ENCODE measurements at places on chromosomes 13 and 19.

DNA sequence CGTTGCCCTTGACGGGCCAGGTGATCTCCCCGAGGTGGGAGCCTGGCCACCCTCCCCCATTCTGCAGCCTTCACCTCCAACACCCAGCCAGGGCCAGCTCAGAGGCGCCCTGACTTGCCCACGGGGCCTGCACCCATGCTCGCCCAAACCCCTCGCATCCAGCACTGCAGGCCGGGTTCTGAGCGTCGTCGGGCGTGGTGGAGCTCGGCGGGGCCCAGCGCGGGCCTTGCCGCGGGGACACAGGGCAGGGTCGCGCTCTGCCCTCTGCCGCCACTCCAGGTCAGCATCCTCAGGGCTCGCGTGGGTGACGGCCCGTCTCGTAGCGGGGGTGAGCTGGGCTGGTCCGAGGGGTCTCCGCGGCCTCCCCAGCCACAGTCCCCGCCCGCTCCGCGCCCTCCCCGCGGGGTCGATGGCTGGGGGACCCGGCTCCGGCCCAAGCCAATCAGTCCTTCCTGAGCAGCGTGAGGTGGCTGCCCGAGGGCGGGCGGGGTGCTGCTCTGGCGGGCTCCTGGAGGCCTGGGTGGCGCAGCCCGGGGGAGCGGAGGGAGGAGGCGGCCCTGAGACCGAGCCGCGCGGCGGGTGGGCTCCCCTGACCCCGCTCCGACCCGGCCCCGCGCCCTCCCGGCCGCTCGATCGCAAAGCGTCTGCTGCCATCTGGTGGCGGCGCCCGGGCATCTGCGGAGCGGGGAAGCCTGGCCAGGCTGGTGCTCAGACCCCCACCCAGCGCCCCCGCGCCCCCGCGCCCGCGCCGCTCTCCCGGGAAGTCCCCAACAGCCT, 61.4 kb downstream of the CCNE1 start:
- peak; percentile 83 for DNase-seq

GRCh38 chr19:49844138-49845095, 6.5 kb upstream of the PTOV1 start:
- DNase-seq, result no peak

DNA sequence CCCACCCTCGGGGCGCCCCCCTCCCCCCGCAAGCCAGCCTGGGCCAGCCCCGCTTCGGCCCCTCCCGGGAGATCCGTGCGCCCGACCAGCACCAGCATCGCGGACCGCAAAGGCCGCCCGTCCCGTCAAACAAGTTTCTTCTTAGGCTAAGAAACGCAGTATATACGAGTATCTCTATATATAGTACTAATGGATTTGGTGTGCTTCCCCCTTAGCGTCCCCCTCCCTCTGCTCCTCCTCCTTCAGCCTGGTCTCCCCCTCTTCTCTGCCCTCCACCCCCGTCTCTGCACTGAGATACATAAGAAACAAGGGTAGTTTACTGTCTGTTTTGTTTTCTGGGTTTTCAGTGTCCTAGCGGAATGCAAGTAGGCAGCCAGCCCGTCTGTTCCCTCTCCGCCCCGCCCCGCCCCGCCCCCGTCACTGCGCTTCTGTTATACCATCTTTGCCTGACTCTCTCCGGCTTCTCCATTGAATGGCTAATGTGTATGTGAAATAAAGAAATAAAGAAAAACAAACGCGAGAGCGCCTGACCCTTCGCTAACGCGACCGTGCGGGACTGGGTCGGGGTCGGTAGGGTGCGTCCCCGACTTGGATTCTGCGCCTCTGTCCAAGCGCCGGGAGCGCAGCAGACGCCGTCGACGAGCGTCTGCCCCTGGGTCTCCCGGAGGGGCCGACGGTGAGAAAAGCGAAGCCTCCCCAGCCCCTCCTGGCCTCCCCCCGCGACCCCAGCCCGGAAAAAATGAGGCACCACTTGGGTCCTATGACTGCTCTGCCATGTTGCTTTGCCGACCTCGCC, 4.2 kb downstream of the LYL1 start:
- no peak for DNase-seq

- DNase-seq, result no peak
These were observed 34.1 kb downstream of the INSR start for GRCh38 chr19:7260161-7260560.

GRCh38 chr19:4556597-4557127, 2.8 kb downstream of the SEMA6B start:
- peak; percentile 90 for DNase-seq

DNA sequence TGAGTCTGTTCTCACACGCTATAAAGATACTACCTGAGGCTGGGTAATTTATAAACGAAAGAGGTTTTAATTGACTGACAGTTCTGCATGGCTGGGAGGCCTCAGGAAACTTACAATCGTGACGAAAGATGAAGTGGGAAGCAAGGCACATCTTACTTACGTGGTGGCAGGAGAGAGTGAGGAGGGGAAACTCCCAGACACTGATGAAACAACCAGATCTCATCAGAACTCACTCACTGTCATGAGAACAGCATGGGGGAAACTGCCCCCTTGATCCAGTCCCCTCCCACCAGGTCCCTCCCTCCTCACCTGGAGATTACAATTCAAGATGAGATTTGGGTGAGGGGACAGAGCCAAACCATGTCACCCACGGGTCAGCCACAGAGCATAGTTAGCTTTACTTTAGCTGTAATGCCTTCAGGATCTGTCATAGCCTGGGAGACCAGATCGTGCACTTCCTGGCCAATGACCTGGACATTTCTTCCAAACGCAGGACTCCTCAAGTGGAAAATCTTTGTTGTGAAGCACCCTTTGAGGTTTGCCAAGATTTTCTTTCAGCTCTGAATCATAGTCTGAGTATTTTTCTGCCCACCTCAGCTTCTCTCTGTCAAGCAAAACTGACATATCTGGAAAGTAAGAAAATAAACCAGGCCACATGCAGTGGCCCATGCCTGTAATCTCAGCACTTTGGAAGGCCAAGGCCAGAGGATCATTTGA, 25.2 kb upstream of the HIF3A start:
- no peak for DNase-seq

DNA sequence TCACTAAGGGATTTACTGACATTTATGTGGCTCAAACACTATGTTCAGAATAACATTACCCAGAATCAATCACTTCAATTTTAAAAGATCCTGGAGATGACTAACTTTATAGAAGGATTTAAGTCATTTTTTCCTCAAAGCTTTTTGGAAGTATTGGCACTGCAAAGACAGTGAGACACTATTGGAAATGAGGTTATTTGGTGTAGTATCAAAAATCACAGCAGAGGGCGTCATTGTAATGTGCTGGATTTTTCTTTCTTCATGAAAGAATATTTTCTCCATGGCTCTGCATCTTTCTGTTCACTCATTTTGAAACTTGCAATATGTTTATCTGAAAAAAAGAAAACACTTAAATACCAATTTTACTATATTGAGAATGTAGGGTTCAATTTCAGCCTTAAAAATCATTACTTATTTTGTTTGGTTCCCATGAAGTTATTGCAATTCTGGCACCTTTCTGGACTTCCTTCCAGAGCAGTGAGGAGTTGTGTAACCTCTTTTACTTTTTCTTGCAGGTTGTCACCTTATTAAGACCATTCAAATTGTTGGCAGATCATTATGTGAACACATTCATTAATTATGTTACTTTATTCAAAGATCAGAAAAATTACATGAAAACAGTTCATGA, 3.7 kb upstream of the CSNK1A1L start:
- DNase-seq, result peak; percentile 11

GRCh38 chr13:79918620-79919019, 422.3 kb downstream of the SPRY2 start:
- no peak for DNase-seq

GRCh38 chr19:27793128-27793643, 1419.8 kb downstream of the UQCRFS1 start:
- DNase-seq, result peak; percentile 78

DNA sequence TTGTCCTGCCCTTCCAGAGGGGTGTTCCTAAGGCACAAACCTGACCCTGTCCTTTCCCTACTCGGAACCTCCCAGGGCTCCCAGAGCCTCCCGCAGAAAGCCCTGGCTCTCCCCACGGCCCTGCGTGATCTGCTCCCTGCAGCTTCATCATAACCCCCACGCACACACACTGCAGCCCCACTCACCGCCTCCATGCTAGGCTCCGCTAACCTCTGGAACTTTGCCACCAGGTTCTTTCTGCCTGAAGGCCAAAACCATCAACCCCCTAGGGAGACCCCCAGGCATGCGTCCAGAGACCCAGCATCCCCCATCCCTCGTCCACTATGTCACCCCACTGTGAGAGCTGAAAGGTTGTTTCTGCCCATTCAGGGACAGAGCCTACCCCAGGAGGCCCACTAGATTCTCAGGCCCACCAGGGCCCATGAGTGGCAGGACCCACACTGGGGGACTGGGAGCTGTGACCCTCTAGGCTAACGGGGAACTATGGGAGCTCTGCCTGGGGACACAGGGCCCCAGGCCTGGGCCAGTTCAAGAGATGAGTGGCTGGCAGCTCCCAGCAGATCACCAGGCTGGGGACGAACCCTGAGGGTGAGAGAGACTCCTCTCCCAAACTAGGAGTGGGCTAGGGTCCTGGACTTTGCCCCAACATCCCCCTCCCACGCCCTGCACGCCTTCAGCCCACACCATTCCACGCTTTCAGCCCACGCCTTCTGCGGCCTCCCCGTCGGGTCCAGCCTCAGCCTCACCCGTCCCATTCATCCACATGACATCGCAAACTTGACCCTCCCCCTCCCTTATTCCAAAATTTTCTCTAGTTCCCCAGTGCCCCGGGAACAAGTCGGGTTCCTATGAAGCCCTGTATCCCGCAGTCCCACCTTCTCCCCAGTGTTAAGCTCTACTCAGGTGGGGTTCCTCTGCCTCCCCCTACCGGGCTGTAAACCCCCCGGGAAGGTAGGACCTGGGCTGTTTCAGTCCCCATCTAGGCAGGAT, 33.2 kb upstream of the PNMA8B start:
- DNase-seq, result no peak

DNA sequence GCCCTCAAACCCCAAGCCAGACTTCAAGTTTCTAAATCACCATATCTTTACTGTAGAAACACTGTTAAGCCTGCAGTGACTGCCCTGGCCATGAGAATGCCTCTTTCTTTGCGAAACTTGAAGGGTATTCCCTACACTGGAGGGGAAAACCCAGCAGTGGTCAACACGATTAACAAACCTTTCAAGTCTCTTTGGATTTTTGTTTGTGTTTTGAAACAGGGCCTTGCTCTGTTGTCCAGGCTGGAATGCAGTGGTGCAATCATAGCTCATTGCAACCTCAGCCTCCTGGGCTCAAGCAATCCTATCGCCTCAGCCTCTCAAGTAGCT, 17.4 kb upstream of the POMP start:
- no peak for DNase-seq

DNA sequence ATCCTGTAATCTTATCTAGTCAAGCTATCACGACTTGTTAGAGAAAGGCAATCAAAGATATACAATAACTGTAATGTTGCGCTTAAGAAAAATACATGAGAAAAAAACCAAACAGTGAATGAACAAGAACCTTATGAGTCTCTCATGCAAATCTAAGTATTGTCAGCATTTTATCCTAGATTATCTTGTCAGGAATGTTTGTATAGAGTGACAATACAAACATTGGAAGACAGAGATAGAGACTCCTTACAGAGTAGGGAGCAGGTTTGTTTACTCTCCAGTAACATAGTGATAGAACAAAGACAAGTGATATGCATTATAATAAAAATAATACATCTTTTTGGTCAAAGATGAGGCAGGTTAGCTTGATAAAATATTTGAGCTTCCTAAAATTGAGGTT, 444.8 kb downstream of the SLITRK5 start:
- no peak for DNase-seq

DNA sequence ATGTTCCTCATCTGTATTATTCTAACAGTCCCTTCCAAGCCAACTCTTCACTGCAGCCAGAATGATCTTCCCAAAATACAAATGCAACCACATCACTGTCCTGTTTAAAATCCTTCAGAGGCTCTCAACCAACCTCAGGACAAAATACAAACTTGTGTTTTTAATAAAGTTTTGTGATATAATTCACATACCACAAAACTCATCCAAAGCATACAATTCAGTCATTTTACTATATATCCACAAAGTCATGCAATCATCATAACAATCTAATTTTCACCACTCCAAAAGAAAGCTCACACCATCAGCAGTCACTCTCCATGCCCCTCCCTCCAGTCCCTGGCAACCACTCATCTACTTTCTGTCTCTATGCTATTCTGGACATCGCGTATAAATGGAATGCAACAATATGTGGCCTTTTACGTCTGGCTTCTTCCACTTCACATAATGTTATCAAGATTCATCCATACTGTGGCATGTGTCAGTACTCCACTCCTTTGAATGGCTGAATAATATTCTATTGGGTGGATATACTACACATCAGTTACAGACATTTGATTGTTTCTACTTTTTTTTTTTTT, 81.7 kb upstream of the DOCK9 start:
- no peak for DNase-seq

- no peak for DNase-seq
These were observed 187.3 kb downstream of the USP12 start for GRCh38 chr13:26984337-26984736.

- DNase-seq, result peak; percentile 85
These were observed 29.7 kb downstream of the GPX4 start for GRCh38 chr19:1133471-1133929.

DNA sequence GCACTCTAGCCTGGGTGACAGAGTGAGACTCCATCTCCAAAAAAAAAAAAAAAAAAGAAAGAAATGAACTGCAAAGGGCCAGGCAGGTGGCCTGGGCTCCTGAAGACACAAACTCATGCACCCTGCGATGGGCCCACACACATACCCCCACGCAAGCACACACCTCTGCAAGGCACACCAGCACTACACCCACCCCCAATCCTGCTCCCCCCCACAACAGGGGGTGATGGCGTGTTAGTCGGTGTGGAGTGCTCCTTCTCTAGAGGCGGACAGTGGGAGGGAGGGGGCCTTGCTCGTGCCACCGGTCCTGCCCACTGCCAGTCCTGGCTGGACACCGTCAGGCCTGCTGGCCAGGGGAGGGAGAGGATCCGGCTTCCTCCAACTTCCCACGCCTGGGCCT, 1.6 kb upstream of the SLC8A2 start:
- no peak for DNase-seq

- DNase-seq, result no peak
These were observed 9.7 kb upstream of the SLC35E1 start for GRCh38 chr19:16581971-16582343.

DNA sequence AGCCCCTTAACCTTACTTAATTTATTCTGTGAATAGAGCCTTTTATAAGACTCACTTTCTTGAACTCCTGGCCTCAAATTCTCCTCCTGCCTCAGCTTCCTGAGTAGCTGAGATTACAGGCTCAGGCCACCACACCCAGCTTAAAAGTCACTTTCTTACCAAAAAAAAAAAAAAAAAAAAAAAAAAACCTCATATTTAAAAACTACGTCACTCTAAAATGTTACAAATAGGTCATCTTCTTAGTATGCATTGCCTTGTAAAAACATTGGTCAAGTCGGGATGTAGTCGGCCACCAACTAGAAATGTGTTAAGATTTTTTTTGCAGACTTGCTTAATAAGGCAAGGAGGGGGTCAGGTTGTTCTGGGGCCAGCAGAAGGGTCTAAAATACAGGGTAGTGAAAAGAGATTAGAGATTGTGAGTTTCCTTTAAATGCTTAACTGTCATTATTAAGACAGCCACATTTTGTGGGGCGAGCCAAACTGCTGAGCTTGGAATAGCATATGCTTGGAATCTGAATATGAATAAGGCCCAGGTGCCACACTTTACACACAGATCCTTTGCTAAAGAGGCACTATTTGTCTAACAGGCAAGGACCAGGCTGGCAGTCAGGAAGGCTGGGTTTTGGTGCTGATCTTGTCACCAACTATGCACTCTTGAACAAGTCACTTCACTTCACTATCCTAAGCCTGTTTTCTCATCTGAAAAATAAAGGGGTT, 16.5 kb upstream of the IL17D start:
- no peak for DNase-seq

All from K562 (cell line).